ENCODE measurements at places on chromosomes 4 and X.

GRCh38 chrX:95063554-95063953, 1389.5 kb downstream of the FAM133A start:
- no peaks in the 10 kb centered on the region for H3K36me3 ChIP-seq
- no peak overlapping the region for H3K27ac ChIP-seq
- no peak overlapping the region for H3K4me3 ChIP-seq
- no peaks in the 10 kb centered on the region for H3K27me3 ChIP-seq
- no peak for DNase-seq

DNA sequence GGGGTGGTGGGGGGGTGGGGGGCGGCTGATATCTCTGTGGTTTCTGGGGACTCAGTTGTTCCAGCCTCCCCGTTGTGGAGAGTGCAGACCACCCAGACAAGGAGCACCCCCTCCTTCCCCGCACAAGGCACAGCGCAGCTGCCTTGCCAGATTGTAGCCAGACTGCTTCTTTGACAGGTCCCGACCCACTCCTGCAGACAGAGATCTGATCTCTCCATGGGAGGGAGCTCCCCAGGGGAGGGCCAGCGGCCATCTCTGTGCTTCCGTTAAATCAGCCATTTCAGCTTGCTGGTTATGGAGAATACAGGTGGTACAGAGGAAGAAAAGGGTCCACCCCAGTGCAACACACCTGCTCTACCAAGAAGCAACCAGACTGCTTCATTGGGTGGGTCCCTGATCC, 80.8 kb downstream of the FGF16 start:
- peaks cover 2% of the 10 kb centered on the region for H3K36me3 ChIP-seq
- no peak overlapping the region for H3K4me3 ChIP-seq
- H3K4me1 ChIP-seq = no peaks in the 10 kb centered on the region
- H3K27me3 ChIP-seq = no peaks in the 10 kb centered on the region
- no peak overlapping the region for H3K27ac ChIP-seq

GRCh38 chr4:151458148-151458547, 49.2 kb downstream of the FHIP1A start:
- no peak overlapping the region for H3K4me3 ChIP-seq
- no peaks in the 10 kb centered on the region for H3K4me1 ChIP-seq
- no peak for DNase-seq
- H3K27me3 ChIP-seq = no peaks in the 10 kb centered on the region

GRCh38 chr4:87209696-87210095, 10.7 kb downstream of the KLHL8 start:
- H3K4me1 ChIP-seq = peaks cover 34% of the 10 kb centered on the region
- no peaks in the 10 kb centered on the region for H3K27me3 ChIP-seq
- peak overlapping the region; percentile 77 for H3K27ac ChIP-seq
- peak overlapping the region; percentile 44 for H3K4me3 ChIP-seq

- H3K4me3 ChIP-seq = no peak overlapping the region
- no peak for DNase-seq
- H3K36me3 ChIP-seq = no peaks in the 10 kb centered on the region
- H3K27me3 ChIP-seq = no peaks in the 10 kb centered on the region
- H3K4me1 ChIP-seq = no peaks in the 10 kb centered on the region
Measured at GRCh38 chrX:46044486-46044885, 500.7 kb downstream of the ZNF674 start.

DNA sequence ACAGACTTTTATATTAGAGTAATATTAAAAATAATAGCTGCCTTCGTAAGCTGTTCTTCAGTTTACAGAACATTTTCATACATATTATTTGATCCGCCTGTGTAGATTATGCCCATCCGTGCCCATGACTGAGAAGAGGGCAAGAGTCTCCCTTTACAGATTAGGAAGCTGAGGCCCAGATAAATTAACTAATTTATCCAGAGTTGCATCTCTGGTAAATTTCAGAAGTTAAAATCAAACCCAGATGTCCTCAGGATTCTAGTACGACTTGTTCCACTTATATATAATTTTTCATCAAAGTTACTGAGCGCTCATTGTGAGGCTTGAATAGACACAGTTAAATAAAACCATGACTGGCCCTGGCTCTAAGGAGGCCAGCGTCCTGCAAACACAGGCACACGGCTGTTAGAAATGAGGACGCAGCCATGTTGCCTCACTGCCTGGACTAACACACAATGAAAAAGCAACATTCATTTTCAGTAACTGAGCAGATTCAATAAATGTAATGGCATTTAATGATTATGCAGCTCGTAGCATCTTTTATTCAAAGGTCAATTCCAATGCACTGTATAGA, 148.0 kb downstream of the TENM3 start:
- no peaks in the 10 kb centered on the region for H3K4me1 ChIP-seq
- no peak for DNase-seq
- H3K27me3 ChIP-seq = no peaks in the 10 kb centered on the region
- no peak overlapping the region for H3K4me3 ChIP-seq
- H3K27ac ChIP-seq = no peak overlapping the region

Measured in CD14-positive monocyte (primary cell).